NCI-H1930 (cell line): ENCODE measurements at places on chromosomes 4 and X.
A peak's percentile ranks its signal among the peaks of the same experiment; 100 is the strongest.

DNA sequence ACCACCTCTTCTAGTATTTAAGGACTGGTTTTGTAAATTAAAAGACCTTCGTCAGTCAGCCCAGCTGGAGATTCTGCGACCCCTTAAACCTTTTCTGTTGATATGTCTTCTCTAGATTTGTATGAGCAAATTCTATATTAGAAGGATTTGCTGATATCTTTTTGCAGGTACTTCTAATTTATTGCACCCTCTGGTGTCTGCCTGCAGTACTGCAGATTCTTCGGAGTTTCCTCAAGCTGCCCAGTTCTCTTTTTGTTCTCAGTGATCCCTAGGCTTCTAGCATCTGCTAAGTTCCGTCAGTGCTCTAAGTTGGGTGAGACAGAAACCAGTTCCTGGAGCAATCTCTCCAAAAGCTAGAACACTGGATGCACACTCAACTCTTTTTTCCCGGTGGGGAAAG is 545.2 kb downstream of the C4orf33 start:
- DNase-seq = no peak

- DNase-seq = no peak
Measured at GRCh38 chr4:163440040-163440439, 33.5 kb downstream of the TKTL2 start.

- DNase-seq = no peak
Measured at GRCh38 chr4:78581618-78582017, 30.0 kb downstream of the ANXA3 start.

- no peak for DNase-seq
Measured at GRCh38 chr4:153169776-153170175, 34.5 kb upstream of the TRIM2 start.

GRCh38 chrX:54560411-54560810 is 30.4 kb downstream of the GNL3L start:
- no peak for DNase-seq

DNA sequence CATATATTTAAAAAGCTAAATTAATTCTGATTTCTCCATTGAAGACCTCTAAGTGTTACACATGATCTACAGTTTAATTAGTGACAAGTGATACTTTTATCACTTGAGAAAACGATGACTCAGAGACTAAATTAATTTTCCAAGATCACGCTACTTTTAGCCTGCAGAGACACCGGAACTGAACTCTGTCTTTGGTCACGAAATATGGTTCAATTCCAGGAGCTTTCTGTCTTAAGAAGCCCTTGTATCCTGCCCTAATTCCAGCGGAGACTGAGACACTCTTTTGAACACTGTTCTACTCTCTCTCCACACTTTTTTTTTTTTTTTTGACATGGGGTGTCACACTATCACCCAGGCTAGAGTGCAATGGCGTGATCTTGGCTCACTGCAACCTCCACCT is 63.6 kb downstream of the IRF2 start:
- DNase-seq = no peak

DNA sequence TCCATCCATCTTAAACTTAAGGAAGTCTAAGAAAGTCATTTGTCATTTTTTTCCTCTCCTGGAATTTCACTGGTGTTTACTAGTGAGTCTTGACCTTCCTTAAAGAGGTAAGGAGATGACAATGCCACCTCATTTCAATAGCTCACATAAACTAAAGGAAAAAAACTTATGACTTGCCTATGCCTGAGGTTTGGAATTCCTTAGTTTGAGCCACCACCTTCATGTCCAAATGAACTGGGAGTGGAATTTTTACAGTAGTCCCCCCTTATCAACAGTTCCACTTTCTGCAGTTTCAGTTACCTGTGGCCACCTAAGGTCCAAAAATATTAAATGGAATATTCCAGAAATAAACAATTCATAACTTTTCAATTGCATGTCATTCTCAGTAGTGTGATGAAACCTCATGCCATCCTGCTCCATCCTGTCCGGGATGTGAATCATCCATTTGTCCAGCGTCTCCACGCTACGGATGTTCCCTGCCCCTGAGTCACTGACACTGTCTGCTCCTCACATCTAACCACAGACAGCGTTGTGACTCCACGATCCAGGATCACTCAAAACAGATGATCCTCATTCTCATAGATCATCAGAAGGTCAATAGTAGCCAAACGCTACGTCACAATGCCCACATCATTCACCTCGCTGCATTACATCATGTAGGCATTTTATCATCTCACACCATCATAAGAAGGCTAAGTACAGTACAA is 177.4 kb downstream of the SH3KBP1 start:
- DNase-seq = no peak

- DNase-seq = peak; percentile 90
Measured at GRCh38 chr4:81650606-81651242, 179.0 kb upstream of the RASGEF1B start.

GRCh38 chr4:42596918-42597317 is 60.0 kb downstream of the ATP8A1 start:
- no peak for DNase-seq
